Activated CD4-positive, CD25-positive, alpha-beta regulatory T cell treated with anti-CD3 and anti-CD28 coated beads, Interleukin-2, amount 50 U/mL, for 16 hours (primary cell): ENCODE measurements at places on chromosomes 1 and 21.

GRCh38 chr1:43622901-43623780, 26.8 kb upstream of the KDM4A start:
- DNase-seq, result no peak

GRCh38 chr1:56897150-56898004, 42.8 kb downstream of the C8A start:
- DNase-seq, result no peak

GRCh38 chr21:15183813-15184257, 119.0 kb upstream of the NRIP1 start:
- no peak for DNase-seq

GRCh38 chr21:39555911-39556590, 56.7 kb upstream of the B3GALT5 start:
- DNase-seq, result no peak

DNA sequence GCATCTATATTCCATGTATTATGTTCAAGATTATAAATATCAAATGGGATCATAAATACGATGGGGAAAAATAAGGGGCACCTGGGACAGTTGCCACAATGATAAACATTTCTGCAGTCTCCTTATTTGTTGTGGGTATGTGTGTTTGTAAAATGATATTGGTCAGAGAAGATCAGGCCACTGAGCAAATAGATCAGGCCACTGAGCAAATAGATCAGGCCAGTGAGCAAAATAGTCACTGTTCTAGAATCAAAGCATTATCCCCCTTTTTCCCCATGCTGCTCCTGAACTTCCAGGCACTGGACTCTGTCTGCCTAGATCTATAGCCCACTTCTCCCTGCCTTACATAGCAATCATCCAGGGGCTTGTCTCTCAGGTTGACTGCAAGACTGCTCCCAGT, 599.8 kb upstream of the USP24 start:
- DNase-seq, result no peak

- no peak for DNase-seq
These were observed 10.8 kb upstream of the EXTL1 start for GRCh38 chr1:26010825-26011224.

GRCh38 chr1:50308878-50309277, 114.4 kb downstream of the DMRTA2 start:
- no peak for DNase-seq

GRCh38 chr21:41926117-41926806, 27.6 kb downstream of the C2CD2 start:
- no peak for DNase-seq

DNA sequence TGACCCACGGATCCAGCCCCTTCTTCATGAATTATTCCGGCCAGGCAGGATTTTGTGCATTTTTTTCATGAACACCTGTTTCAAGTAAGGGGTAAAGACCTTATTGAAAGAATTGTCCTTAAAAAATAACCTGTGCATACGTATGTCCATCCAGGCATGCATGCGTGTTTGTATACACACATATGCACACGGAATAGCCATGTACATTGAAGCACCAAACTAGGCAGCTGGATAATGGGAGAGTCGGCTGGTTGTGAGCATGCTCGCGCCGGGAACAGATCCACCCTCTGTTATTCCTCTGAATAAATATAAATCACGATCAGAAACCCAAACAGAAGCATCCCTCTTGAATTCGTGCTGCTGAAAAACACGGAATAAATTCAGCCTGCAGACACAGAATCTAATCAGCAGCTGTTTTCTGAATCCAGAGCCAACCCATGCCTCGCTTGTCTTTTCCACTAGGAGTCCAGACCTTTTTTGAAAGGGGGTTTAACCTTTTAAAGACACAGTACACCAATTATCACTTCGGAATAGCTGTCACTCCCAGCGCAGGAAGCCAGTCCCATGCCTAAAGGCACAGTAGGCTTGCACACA, at the start of gene HIVEP3:
HIVEP3 (minus strand) TSS at position 473 of the 594 bp plus-strand sequence.
- no peak for DNase-seq

GRCh38 chr1:211676106-211676583, 724 bp upstream of the NEK2 start:
- DNase-seq, result no peak

GRCh38 chr1:6108937-6109614, 63.4 kb downstream of the KCNAB2 start:
- no peak for DNase-seq

- no peak for DNase-seq
These were observed 487.9 kb downstream of the PTBP2 start for GRCh38 chr1:97209381-97209957.

GRCh38 chr21:45325206-45326168, 37.8 kb upstream of the POFUT2 start:
- no peak for DNase-seq

GRCh38 chr1:168941640-168942039, 164.8 kb upstream of the ATP1B1 start:
- no peak for DNase-seq

GRCh38 chr1:115652236-115652788, 10.5 kb downstream of the VANGL1 start:
- DNase-seq, result no peak

- no peak for DNase-seq
These were observed 1.1 kb downstream of the LUZP1 start for GRCh38 chr1:23167353-23168078.

- no peak for DNase-seq
These were observed 278.6 kb upstream of the AJAP1 start for GRCh38 chr1:4375812-4376211.

GRCh38 chr1:178341261-178341956, 155.4 kb downstream of the CLEC20A start:
- DNase-seq, result no peak

DNA sequence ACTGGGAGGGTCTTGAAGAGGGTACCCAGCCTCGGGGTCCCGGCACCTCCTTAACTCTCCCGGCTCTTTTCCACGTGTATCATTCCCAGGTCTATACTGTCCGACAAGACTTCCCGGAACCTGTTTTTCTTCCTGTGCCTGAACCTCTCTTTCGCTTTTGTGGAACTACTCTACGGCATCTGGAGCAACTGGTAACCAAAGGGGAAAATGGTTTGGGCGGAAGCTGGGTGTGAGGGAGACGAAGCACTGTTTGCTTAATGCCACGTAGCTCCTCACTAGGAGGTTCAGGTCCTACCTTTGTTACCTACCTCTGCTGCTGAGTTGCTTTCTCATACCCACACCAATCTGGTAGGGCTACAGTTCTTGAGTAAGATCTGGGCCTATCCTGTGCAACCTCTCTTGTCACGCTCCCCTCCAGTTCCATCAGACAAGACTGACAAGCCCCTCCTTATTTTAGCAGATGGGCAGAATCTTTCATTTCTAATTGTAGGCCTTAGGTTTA, 642 bp downstream of the SLC30A7 start:
- peak; percentile 30 for DNase-seq
